Upper lobe of left lung (tissue), 6 donors: ENCODE measurements at places on chromosomes 12 and 14.
A peak's percentile ranks its signal among the peaks of the same experiment; 100 is the strongest.

DNA sequence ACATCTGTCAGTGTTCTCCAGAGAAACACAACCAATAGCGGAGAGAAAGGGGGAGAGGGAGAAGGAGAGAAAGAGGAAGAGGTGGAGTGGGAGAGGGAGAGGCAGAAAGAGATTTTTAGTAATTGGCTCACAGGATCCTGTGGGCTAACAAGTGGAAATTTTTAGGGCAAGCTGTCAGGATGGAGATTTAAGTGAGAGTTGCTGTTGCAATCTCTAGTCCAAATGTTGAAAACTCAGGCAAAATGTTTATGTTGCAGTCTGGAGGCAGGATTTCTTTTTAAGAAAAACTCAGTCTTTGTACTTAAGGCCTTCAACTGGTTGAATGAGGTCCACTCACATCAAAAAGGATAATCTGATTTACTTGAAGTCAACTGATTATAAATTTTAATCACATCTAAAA lies 12.5 kb upstream of the GLIPR1L2 start:
- no peak for DNase-seq
- no peaks in the 10 kb centered on the region for H3K27me3 ChIP-seq
- H3K4me3 ChIP-seq = no peak overlapping the region
- H3K36me3 ChIP-seq = no peaks in the 10 kb centered on the region
- H3K4me1 ChIP-seq = no peaks in the 10 kb centered on the region

GRCh38 chr12:1962051-1963020 lies 41.9 kb downstream of the DCP1B start:
- DNase-seq = no peak
- H3K27ac ChIP-seq = no peak overlapping the region
- H3K36me3 ChIP-seq = peaks cover 60% of the 10 kb centered on the region
- H3K4me3 ChIP-seq = no peak overlapping the region
- H3K27me3 ChIP-seq = no peaks in the 10 kb centered on the region

DNA sequence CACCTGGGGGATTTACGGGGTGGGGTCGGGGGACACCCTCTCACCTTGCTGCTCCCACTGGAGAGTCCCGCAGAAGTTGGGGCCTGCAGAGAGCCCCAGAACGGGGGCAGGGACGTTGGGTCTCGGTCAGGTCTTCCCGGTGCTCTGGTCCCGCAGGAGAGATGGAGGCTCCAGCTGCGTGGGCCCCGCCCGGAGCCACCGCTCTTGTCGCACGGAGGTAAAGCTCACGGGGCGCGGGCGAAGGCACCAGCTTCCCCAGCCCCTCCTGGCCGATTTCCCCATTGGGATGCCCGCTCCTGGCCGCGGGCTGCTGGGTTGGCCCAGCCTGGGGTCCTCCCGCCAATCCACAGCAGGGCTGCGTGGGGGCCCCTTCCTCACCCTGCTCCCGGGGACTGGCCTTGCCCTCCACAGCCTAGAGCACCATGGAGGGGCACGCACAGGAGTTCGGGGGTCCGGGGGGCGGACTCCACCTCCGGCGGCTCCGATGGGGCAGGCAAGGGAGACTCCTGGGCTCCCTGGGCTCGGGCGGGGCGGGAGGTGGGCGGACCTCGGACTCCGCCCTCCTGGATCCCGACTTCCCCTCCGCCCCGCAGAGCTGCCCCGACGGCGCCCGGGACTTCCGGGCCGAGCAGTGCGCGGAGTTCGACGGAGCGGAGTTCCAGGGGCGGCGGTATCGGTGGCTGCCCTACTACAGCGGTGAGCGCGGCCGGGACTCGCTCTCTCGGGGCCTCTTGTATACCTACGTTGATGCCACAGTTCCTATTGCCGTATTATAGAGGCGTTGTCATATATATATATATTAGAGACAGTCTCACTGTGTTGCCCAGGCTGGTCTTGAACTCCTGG lies 8.4 kb downstream of the PAPLN start:
- no peaks in the 10 kb centered on the region for H3K36me3 ChIP-seq
- peak; percentile 92 for DNase-seq
- H3K4me3 ChIP-seq = peak overlapping the region; percentile 45
- H3K4me1 ChIP-seq = peaks cover 18% of the 10 kb centered on the region
- no peaks in the 10 kb centered on the region for H3K27me3 ChIP-seq
- peak overlapping the region; percentile 20 for H3K27ac ChIP-seq

GRCh38 chr12:82968631-82969367 lies 282.1 kb downstream of the TMTC2 start:
- DNase-seq = no peak
- no peaks in the 10 kb centered on the region for H3K4me1 ChIP-seq

DNA sequence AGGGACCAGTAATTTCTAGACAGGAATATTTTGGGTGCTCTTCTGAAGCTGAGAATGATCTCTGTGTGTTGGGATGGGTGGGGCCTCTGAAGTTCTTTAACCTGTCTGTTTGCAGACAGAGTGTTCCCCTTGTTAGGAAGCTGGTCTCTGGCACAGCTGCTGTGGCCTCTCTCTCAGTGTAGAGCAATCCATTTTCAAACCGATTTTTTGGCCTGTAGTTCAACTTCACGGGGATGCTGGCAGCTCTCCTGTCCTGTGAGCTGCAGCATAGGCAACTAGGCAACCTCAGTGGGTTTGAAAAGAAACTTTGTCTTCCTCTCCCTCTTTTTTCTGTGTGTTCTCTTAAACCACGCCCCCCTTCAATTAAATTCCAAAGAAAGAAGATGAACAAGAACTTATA lies 69.1 kb downstream of the SMOC1 start:
- no peaks in the 10 kb centered on the region for H3K36me3 ChIP-seq
- no peak for DNase-seq
- H3K27ac ChIP-seq = no peak overlapping the region
- H3K27me3 ChIP-seq = no peaks in the 10 kb centered on the region
- H3K4me3 ChIP-seq = no peak overlapping the region
- H3K4me1 ChIP-seq = no peaks in the 10 kb centered on the region

GRCh38 chr14:100536721-100537445 lies 50.3 kb downstream of the BEGAIN start:
- no peak overlapping the region for H3K4me3 ChIP-seq
- peak; percentile 68 for DNase-seq
- H3K4me1 ChIP-seq = peaks cover 7% of the 10 kb centered on the region

DNA sequence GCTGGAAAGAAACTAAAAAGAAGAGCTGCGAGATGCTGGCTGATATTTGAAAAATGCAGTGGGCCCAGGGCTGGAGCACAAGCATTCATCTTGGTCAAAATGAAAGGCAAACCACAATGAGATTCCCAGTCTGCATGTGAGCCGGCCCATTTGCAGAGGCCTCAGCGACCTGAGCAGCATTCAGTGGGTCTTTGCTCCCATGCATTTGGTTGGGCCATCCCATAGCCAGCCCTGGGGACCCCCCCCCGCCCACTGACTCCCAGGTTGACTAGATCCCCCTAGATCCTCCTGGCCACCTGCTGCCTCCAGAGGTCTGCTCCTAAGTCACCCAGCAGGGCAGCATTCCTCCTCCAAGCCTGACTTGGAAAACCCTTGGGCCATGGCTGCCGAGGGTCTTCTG lies 59.8 kb downstream of the PRMT8 start:
- DNase-seq = no peak
- no peak overlapping the region for H3K27ac ChIP-seq
- no peaks in the 10 kb centered on the region for H3K4me1 ChIP-seq

DNA sequence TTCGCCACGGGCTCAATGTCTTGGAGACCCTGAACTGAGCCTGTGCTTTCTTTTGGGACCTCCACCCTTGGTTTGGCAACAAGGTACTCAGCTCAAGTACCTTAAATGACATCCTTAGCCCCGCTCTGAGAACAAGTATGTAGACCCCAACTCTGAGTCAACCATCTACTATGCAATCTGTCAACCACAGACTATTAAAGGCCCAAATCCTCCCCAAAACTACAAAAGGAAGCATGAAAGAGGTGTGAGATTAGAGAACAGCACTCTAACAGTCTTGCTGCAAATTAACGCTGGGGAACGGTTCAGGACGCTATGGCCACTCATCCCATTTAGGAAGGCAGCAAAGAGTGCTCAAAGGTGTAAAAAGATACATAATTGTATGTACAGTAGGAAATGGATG lies 52.1 kb downstream of the CCDC88C start:
- H3K27ac ChIP-seq = peak overlapping the region; percentile 58
- DNase-seq = no peak
- no peaks in the 10 kb centered on the region for H3K36me3 ChIP-seq
- no peak overlapping the region for H3K4me3 ChIP-seq
- H3K27me3 ChIP-seq = no peaks in the 10 kb centered on the region
- peaks cover 49% of the 10 kb centered on the region for H3K4me1 ChIP-seq

- H3K36me3 ChIP-seq = peaks cover 2% of the 10 kb centered on the region
- H3K4me1 ChIP-seq = peaks cover 38% of the 10 kb centered on the region
- DNase-seq = no peak
- no peaks in the 10 kb centered on the region for H3K27me3 ChIP-seq
- no peak overlapping the region for H3K4me3 ChIP-seq
- H3K27ac ChIP-seq = peak overlapping the region; percentile 6
Measured at GRCh38 chr12:122111089-122111641, 32.6 kb downstream of the MLXIP start.

GRCh38 chr12:63495974-63496373 lies 172.3 kb downstream of the DPY19L2 start:
- H3K27ac ChIP-seq = no peak overlapping the region
- H3K27me3 ChIP-seq = no peaks in the 10 kb centered on the region
- no peak overlapping the region for H3K4me3 ChIP-seq
- DNase-seq = no peak
- no peaks in the 10 kb centered on the region for H3K4me1 ChIP-seq

DNA sequence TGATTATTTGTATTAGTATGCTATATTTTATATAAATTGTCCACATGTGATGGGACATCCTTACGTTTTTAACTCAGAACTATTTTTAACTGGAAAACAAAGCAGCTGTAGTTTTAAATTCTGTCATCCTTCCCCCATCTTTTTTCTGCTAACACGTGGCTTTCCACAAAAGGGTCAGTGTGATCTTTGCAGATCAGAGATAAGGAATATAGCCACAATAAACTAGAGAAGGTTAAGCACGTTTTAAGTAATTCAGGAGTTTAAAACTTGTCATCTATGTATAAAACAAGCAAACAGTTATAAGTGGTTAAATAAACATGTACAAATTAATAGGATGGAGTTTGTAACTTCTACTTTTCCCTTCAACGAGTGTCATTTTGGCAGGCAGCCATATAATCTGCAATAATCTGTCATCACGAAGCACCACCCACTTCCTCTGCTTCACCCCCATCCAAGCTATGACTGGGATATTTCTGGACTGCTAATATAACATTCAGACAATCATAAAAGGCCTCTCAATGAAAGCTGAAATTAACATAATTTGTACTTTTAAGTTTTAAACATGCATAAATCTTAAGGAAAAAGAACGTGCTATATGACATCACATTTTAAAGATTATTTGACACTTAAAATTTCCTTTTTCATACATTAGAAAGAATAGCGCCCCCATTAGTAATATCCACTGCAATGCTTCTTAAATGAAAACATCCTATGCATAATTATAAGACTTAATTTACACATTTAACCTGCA lies 15.3 kb downstream of the TAOK3 start:
- no peak overlapping the region for H3K4me3 ChIP-seq
- peak overlapping the region; percentile 28 for H3K27ac ChIP-seq
- H3K4me1 ChIP-seq = peaks cover 51% of the 10 kb centered on the region
- H3K36me3 ChIP-seq = no peaks in the 10 kb centered on the region

GRCh38 chr12:4383304-4383865 lies 3.9 kb upstream of the FGF23 start:
- H3K27me3 ChIP-seq = no peaks in the 10 kb centered on the region
- DNase-seq = no peak
- no peaks in the 10 kb centered on the region for H3K4me1 ChIP-seq
- H3K4me3 ChIP-seq = no peak overlapping the region
- no peak overlapping the region for H3K27ac ChIP-seq

GRCh38 chr12:124083708-124084107 lies 110.7 kb downstream of the ZNF664 start:
- no peak overlapping the region for H3K4me3 ChIP-seq
- no peak for DNase-seq
- no peaks in the 10 kb centered on the region for H3K36me3 ChIP-seq
- H3K27ac ChIP-seq = no peak overlapping the region
- no peaks in the 10 kb centered on the region for H3K4me1 ChIP-seq

- no peaks in the 10 kb centered on the region for H3K4me1 ChIP-seq
- no peak overlapping the region for H3K4me3 ChIP-seq
- H3K27ac ChIP-seq = no peak overlapping the region
- no peaks in the 10 kb centered on the region for H3K27me3 ChIP-seq
Measured at GRCh38 chr12:25469368-25469767, 83.7 kb downstream of the LMNTD1 start.

DNA sequence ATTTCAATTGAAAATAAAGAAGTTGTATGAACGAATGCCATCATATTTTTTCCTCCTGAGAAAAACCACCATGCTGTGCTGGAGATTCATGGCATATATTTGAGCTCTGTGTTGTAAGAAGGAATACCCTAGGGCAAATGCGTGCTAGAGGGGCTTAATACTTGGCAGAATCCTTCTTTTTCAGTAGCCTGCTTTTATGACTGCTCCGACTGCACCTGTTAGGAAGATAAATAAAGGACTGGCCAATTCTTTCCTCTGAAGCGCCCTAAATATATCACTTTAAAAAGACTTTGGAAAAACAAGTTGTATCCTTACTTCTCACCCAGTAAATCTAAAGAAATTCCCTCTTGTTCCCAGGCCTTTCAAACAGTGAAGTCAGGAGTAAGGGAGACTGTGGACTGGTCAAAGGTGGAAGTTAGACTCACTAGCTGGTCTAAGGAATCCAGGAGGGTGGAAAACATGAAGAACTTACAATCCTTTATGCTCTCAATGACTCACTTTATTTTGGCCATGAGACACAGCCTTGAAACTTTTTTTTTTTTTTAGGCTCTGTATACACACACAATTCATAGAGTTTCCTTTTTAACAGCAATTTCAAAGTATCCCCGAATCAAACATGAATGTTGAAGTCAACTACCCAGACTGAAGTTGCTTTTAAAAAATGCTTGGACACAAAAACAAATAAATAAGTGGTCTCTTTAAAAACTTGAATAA lies 5.2 kb downstream of the MYBPC1 start:
- no peak overlapping the region for H3K4me3 ChIP-seq
- H3K4me1 ChIP-seq = no peaks in the 10 kb centered on the region
- no peaks in the 10 kb centered on the region for H3K36me3 ChIP-seq
- H3K27me3 ChIP-seq = no peaks in the 10 kb centered on the region
- no peak overlapping the region for H3K27ac ChIP-seq

GRCh38 chr12:48442179-48442847 lies 30.0 kb upstream of the ANP32D start:
- H3K27me3 ChIP-seq = no peaks in the 10 kb centered on the region
- H3K4me1 ChIP-seq = no peaks in the 10 kb centered on the region
- no peaks in the 10 kb centered on the region for H3K36me3 ChIP-seq
- H3K27ac ChIP-seq = no peak overlapping the region

- peak overlapping the region; percentile 45 for H3K27ac ChIP-seq
- no peaks in the 10 kb centered on the region for H3K36me3 ChIP-seq
- no peak for DNase-seq
- peaks cover 3% of the 10 kb centered on the region for H3K4me1 ChIP-seq
- no peaks in the 10 kb centered on the region for H3K27me3 ChIP-seq
Measured at GRCh38 chr14:90445011-90445410, 48.2 kb downstream of the CALM1 start.

GRCh38 chr12:105294886-105295479 lies 35.5 kb upstream of the C12orf75 start:
- no peak overlapping the region for H3K4me3 ChIP-seq
- no peaks in the 10 kb centered on the region for H3K4me1 ChIP-seq
- DNase-seq = no peak
- H3K27ac ChIP-seq = no peak overlapping the region
- no peaks in the 10 kb centered on the region for H3K36me3 ChIP-seq

GRCh38 chr12:129765719-129766118 lies 138.1 kb downstream of the TMEM132D start:
- no peaks in the 10 kb centered on the region for H3K27me3 ChIP-seq
- H3K4me3 ChIP-seq = no peak overlapping the region
- no peaks in the 10 kb centered on the region for H3K4me1 ChIP-seq
